ENCODE measurements at places on chromosomes 3 and 15.

DNA sequence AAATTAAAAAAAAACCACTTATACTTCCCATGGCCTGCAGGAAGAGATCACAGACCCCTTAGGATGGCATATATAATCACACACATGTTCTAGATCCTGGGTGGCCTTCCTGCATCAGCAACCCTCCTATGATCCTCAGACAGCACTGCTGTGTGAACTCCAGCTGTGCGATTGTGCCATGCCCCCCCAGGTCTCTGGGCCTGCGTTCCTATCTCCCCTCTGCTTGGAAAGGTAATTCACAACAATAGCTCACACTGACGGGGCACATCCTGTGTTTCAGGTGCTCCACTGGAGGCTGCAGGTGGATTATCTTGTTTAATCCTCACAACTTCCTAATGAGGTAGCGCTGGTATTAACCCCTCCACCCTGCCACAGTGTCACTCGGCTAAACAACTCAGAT, 71.2 kb upstream of the GLCE start:
- DNase-seq, result no peak

DNA sequence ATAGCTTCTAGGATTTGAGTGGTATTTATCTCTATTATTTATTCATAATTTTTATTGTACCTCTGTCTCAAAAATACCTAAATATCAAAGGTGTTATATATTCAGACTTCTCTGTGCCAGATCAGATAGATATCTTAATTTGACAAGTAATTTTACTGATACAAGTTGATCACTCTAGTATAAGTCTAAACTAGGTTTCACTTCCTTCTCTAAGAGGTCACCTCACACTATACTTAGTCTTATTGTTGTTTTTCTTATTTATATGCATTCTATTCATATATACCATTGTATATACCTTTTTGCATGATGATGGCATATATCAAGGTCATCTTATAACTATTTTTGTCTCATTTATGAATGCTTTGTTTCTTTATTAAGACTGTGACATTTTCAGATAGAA, 26.4 kb upstream of the HGD start:
- no peak for DNase-seq

DNA sequence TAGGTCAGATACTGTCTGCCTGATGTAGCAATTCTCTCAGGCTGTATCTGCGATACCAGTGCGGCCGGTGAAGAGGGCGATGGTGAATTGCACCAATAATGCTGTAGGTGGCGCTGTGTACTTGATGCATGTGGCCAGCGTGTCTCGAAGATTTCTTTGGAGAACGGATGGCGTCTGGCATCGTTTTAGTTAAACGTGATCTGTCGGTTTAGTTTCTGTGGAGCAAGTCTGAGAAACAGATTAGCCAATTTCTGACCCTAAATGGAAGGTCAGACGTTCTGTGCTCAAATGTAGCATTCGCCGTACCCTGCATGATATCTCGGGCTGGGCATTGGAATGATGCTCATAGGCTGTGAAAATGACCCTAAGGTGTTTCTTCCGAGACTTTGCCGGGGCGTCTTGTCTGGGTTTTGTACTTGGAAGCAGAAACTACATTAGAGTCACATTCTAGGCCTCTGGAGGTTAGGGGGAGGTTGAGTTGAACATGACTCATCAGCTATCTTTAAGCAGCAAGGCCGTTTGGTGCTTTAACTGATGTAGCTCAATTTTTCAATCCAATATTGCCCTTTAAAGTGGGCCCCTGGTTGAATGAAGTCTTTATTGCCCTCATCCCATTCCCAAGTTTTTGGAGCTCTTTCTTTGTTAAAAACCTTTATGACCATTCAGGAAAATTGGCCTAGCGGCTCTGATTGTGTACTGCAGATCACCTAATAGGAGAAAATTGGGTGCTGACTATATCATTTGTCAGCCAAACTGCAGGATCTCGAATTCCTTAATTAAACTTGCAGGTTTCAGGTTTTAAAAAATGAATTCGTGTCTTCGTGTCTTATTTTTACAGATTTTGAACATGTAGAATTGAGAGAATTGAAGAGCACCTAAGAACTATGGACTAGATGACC, 80.0 kb downstream of the SQOR start:
- peak; percentile 31 for DNase-seq

DNA sequence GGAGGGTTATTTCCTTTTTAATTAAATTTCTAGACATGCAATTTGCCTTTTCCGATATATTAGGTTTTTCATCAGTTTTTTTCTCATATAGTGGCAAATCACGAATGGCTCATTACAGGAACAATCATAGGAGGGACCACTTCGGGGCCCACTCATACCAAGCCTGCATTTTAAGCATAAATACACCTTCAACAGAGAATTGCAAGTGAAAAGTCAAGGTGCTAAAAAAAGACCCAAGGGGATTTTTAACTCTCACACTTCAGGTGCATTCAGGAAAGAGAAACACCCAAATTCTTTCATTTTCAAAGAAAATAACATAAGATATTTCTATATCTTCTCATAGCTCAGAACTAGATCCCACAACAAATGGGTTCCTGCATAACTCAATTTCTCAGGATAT, 979.6 kb upstream of the NR2F2 start:
- no peak for DNase-seq

- DNase-seq, result no peak
These were observed 18.9 kb upstream of the FEM1B start for GRCh38 chr15:68258692-68259091.

GRCh38 chr15:93649691-93650235, 560.8 kb upstream of the RGMA start:
- no peak for DNase-seq

GRCh38 chr15:80561500-80561899, 133.6 kb upstream of the ABHD17C start:
- DNase-seq, result no peak

DNA sequence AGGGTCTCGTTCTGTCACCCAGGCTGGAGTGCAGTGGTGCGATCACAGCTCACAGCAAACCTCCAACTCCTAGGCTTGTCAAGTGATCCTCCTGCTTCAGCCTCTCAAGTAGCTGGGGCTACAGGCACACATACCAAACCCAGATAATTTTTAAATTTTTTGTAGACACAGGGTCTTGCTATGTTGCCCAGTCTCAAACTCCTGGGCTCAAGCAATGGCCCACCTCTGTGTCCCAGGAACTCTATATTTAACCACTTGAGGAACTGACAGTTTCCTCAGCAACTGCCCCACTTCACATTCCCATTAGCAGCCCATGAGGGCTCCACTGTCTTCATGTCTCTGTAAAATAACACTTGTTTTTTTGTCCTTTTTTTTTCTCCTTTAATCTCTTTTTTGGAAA, 68.4 kb downstream of the TAMM41 start:
- no peak for DNase-seq

DNA sequence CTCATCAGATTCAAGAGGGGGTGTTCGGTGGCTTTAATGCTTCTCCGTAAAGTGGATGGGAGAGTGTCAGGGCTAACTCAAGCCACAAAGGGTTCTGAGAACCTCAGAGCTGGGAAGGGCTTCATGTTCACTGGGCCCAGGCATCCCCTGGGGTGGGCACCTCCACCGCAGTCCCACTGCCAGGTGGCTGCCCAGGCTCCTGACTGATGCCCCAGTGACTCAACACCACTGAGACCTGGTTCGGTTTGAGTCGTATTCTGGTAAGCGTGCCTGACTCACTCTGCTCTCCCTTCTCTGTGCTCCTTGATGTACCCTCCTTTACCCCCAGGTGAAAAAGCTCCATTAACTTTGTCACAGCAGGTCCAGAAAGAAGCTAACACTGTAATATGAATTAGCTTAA, 304.6 kb downstream of the RPLP1 start:
- peak; percentile 62 for DNase-seq

DNA sequence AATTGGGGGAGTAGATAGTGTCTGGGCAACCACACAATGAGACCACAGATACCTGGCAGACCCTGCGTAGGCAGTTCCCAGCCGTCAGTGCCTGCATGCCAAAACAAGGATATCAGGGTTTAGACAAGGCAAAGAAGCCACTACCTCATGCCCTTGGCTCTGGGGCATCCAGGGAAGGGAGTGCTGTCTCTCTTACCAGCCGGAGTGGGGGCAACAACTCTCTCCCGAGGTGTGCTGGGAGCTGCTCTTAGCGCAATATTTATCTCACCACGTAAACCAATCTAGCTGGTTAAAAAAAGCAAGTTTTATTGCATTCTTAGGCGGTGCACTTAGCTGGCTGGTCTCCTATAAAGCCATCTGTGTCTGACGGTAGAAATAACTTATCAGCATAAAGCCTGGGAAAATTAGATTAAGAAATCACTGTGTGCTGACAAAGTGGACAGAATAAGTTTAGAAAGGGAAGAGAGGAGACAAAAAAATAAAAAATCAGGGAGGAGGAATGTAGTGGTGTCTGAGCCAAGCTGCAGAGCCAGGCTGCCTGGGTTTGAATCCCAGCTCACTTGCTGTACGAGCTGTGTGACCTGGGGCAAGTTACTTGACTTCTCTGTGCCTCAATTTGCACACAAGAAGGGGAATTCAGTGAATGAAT, 273.2 kb downstream of the PDZRN3 start:
- DNase-seq, result no peak

- no peak for DNase-seq
These were observed 456.1 kb downstream of the MFSD1 start for GRCh38 chr3:159257954-159258353.

DNA sequence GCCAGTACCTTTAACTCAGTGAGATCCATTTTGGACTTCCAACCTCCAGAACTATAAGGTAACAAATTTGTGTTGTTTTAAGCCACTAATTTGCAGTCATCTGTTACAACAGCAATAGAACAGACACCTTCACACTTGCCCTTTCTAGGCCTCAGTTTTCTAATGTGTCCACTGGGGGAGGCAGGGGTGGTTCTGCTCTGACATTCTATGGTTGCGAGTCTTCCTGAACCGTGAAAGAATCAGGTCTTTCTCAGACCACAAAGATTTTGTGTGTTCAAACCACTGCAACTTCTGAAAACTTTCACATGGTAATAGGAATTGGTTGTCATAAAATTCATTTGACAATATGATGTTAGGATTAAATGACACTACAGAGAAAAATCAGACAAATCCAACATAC, 26.8 kb upstream of the CSTA start:
- DNase-seq, result no peak

DNA sequence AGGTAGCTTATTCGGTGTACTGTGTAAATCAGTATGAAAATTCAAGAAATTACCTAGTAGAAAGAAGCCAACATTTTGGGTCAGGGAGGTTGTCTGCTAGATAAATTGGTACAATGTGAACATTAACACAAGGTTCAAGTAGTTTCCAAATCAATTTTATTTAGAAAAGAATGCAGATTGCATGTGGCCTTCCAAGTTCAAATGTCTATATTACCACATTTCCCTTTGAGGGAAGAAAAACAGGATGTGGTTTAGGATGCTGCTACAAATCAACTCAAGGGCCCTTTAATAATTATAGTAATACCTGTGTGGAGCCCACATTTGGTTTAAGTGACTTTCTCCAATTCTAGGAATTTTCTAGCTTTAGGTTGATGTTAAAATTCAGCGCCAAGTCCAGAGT, 57.5 kb downstream of the CADPS start:
- DNase-seq, result no peak

All from stimulated activated CD4-positive, alpha-beta T cell treated with anti-CD3 and anti-CD28 coated beads, TNF-alpha, amount 100 ng/mL, for 48 hours (primary cell).